Renal cortical epithelial cell (primary cell): ENCODE measurements at places on chromosomes 3 and 15. TPM values are rescaled to one million over a fixed set of nuclear protein-coding genes. Genes with fewer than 3 reads are reported as not detected.

GRCh38 chr3:127632035-127632820, 3.2 kb downstream of the PODXL2 start:
- no peak for DNase-seq

- peak; percentile 52 for DNase-seq
These were observed 74.2 kb upstream of the POU1F1 start for GRCh38 chr3:87350367-87351199.

DNA sequence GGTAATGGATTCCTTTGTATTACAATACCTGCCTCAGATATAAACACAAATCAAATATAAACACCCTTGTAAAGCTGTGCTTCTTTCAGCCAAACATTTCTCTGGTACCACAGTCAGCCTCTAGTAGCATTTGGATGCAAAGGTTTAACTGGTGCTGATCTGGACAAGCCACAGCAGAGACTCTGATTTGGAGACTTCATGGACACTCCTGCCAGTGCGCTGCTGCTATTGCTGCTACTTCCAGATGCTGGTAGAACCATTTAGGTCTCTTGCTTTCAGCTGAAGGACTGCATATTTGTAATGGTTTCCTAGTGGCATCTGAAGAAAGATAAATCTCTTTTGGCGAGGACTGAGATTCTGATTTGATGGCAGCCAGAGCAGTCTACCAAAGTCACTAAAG, 36.9 kb downstream of the NCK1 start:
- no peak for DNase-seq

IP6K1 gene
- 31.4 and 78.5 TPM in 2 replicates for total RNA-seq

SENP2 gene
- total RNA-seq, result 31.6 and 36.2 TPM in 2 replicates

CDHR4 gene
- not detected in 2 replicates for total RNA-seq
